ENCODE measurements at places on chromosomes 3 and 15. TPM values are rescaled to one million over a fixed set of nuclear protein-coding genes. Genes with fewer than 3 reads are reported as not detected.

DNA sequence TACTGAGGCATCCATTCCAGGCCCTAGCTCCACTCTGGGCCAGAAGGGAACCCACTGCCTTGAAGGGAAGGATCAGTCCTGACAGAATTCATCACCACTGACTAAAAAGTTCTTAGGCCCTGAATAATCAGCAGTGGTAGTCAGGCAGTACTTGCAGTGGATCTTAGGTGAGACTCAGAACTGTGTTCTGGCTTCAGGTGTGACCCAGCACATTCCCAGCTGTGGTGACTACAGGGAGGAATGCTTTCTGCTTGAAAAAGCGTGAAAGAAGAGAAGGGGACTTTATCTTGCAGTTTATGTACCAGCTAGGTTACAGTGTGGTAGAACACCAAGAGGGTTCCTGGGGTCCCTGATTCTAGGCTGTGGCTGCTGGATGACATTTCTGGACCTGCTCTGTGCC is 24.9 kb upstream of the AADACL2 start:
- DNase-seq = peak; percentile 4

TTBK2 gene
- 5.6 TPM for total RNA-seq

- peak; percentile 5 for DNase-seq
Observed at GRCh38 chr15:77753281-77753873, 120.7 kb upstream of the LINGO1 start.

OXSR1 gene
- total RNA-seq = 50.5 TPM

ECE2 gene
- not detected for total RNA-seq

LNP1 gene
- total RNA-seq = 2.2 TPM

MLF1 gene
- 5.2 TPM for total RNA-seq

DNA sequence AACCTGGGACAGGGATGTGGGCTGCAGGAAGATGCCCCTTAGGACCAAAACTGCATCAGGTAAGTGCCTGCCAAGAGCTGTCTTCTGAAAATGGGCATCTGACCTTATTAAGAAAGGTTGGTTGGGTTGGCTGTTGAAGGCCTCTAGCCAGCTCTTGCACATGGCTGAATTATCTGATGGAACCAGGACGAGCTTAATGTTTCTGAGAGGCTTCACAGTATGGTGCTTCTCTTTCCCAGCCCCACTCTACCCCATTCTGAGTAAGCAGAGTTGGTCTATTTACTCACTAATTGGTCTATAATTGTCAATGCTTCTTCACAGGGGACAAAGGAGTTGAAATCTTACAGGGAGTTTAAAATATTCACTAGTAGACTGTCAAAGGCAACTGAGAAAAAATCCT is 48.4 kb downstream of the DTWD1 start:
- no peak for DNase-seq

DNA sequence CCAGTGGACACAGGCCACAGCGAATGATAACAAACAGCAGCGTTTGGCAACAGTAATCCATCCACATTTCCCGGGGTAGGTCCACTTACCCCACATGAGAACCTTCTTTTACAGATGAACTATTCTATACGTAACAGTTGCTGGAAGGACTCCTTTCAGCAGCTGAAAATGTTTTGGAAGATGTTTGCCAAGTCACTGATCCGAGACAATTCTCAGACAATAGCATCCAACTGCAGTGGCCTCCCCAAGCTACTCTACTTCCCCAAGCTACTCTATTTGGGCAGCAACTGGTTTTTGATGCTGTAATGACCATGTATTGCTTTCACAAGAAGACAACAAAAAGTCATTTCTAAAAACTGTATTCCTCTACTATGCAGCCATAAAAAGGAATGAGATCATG is 87.5 kb downstream of the ADAMTS17 start:
- DNase-seq = no peak

DNA sequence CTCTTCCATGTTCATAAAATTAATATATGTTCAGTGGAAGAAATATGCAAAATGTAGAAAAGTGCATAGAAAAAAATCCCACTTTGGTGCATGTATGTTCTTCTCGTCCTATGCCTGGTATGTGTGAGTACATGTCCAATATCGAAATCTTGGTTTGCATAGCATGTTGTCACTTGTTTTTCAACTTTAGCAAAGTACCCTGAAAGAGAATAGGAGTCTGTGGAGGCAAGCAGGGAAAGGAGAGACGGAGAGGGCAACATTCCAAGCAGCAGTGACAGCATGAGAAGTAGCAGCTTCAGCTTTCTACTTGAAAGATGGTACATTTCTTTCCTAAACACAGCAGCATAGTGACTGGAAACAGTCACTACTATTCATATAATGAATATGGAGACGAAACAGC is 56.8 kb upstream of the CACNA2D3 start:
- no peak for DNase-seq

GRCh38 chr3:46356909-46357308 is 3.0 kb downstream of the CCR2 start:
- DNase-seq = no peak

KLHL40 gene
- not detected for total RNA-seq

OR5K4 gene
- not detected for total RNA-seq

DNA sequence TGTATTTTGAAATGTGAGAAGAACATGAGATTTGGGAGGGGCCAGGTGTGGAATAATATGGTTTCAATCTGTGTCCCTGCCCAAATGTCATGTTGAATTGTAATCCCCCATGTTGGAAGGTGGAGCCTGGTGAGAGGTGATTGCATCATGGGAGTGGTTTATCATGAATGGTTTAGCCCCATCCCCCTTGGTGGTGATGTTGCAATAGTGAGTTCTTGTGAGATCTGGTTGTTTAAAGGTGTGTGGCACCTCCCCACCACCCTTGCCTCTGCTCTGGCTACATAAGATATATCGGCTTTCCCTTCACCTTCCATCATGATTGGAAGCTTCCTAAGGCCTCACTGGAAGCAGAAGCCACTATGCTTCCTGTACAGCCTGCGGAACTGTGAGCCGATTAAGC is 23.9 kb upstream of the TMEM108 start:
- DNase-seq = no peak

GRIP2 gene
- total RNA-seq = under 0.01 TPM
